CD4-positive, alpha-beta T cell treated with Interleukin-17A for 4 hours (primary cell): ENCODE measurements at places on chromosomes 4 and X.

- no peak for DNase-seq
Observed at GRCh38 chr4:15779306-15779705, 1.2 kb downstream of the CD38 start.

DNA sequence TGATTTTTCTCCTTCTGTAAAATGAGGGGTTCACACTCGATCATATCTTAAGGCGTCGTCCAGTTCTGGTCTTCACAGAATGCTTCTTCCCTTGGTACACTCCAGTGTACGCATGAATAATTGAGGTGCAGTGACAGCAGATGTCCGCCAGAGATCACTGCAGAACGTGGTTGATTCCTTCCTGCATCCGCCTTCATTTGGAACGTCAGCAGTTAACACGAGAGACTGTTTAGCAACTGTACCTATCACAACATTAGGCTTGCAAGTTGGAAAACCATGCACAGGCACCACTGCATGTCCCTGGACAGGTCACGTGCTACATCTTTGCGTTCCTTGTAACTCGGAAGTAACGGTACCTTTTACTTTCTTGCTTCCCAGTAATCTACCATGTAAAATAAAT lies 66.0 kb upstream of the GEMIN8 start:
- DNase-seq, result peak; percentile 37

GRCh38 chr4:158936238-158936637 lies 166.6 kb upstream of the RAPGEF2 start:
- DNase-seq, result no peak

DNA sequence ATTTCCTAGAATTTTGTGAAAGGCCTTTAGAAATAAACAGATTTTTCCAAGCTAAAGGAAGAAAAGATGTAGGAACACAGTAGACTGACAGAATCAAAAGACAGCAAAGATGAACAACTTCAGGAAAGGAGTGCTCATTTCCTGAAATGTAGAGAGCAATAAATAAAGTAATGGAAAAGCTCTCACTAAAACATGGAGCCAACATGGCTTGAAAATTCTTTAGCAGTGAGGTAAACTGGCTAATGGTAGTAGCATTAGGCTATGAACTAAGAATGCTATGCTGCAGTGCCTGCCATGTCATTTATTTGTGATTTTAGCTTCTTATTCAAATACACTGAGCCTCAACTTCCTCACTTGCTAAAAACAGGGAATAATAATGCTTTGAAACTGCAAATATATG lies 108.7 kb downstream of the IQCM start:
- DNase-seq, result no peak

DNA sequence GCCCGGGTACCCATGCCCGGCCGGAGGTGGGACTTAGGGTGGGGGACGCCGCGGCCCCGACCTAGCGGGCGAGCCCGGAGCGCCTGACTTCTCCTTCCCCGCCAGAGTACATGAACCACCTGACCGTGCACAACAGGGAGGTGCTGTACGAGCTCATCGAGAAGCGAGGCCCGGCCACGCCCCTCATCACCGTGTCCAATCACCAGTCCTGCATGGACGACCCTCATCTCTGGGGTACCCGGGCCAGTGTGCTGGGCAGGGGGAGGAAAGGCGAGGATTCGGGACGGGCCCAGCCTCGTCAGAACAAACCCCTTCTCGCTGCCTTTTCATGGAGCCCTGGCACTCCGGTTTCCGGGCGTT lies 622 bp downstream of the TAFAZZIN start:
- DNase-seq, result peak; percentile 67

GRCh38 chrX:134949271-134949670 lies 41.5 kb upstream of the SMIM10 start:
- no peak for DNase-seq

DNA sequence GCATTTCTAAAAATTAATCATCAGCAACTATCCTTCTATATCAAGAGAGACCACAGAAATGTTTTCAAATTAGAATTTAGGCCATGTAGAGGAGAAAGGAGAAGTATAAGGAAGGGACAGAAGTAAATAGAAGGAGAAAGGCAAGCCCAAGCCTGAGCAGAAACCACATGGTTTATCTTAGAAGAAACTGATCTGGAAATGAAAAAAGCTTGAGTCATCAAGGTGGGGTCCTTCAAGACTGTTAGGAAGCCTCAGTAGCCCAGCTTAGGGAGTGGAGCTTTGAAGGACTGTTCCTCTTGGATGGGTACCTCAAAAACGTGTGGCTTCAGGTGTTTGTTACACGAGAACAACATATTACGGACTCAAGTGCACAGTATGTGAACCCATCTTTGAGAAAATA lies 4.5 kb downstream of the BMX start:
- no peak for DNase-seq

DNA sequence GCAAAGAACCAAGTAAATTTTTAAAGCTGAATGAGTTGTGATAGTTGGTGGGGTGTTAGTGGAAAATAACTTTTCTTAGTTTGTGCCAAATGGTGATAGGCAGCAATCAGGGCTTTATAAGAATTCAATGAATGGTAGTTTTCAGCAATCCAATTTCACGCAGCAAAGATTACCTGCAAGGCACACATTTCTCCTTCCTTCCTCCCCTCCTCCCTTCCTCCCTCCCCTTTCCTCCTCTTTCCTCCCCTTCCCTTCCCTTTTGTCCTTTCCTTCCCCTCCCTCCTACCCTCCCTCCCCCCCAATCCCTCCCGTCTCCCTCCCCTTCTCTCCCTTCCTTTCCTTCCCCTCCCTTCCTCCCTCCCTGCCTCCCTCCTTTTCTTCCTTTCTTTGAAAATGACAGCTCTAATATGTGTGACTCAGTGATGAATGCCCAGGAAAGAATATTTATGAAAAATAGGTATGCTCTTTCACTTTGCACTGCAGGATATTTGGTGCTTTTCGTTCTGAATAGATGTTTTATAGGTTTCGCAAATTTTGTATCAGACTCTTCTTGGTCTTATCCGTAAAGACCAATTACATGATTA lies 168.1 kb downstream of the BMPR1B start:
- no peak for DNase-seq

DNA sequence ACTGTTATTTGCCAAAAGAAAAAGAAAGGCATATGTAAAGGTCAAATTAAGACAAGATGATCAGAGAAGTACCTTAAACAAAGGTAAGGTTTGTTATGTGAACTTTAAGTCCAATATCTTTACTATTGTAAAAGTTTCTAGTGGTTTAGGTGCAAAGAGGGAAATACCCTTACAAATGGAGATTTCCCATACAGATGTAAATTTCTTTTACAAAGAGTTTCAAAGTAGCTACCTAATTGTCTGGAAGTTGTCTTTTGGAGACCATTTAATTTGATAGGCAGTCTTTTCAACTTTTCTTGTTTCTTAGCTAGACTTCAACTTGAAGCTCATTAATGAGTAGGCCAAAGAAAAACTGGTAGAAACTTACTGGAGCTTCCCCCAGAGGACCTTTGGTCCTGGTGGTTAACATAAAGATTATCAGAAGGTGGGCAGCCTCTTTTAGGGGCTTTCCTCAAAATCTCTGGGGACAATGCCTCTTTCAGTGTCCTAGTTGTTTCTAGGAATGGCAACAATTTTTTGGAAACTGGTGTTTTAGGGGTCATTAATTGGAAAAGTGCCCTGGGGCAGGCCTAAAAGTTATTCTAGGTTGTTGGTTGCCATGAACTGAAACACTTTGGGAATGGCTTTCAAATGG lies 297.3 kb downstream of the GUCY2F start:
- DNase-seq, result no peak

DNA sequence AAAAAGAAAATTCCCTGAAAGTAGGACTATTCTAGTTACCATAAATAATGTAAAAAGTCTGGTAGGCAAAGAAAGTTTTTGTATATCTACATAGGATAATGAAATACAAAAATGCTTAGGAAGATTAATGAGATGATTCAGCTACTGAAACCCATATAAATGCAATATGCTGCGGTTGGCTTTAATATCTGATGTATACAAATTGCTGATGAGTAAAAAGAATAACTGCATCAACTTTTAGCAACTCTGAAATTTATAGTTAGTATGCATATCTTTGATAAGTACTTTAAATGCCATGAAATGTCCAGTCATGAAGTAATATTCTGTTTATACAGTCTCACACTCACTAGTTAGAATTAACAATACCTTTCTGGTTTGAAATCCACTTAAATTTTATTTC lies 404.8 kb downstream of the TLL1 start:
- DNase-seq, result no peak

- no peak for DNase-seq
Observed at GRCh38 chr4:182711211-182711610, 206.0 kb downstream of the DCTD start.

GRCh38 chrX:19152762-19153161 lies 30.5 kb upstream of the ADGRG2 start:
- no peak for DNase-seq

GRCh38 chrX:12292996-12293765 lies 154.9 kb downstream of the FRMPD4 start:
- DNase-seq, result no peak

DNA sequence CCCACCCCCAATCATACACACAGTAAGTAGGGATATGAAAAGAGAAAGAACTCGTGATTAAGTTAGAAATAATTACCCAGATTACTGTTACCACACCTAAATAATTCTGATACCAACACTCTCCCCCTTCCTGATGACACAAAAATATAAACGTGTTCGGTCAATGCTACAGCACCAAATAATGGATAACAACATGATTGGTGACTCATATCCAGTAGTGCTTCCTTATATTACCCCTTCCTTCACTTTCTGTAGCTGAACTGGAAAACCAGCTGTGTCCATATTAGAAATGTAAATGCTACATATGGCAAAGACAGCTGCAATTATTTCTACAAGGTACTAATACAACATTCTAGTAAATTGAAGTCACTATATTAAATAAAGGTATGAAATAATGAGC lies 20.8 kb downstream of the EIF4E start:
- DNase-seq, result no peak
